Lung microvascular endothelial cell (primary cell): ENCODE measurements at places on chromosomes 3 and 15. TPM values are rescaled to one million over a fixed set of nuclear protein-coding genes. Genes with fewer than 3 reads are reported as not detected.

FRMD4B gene
- 36.6 and 73.2 TPM in 2 replicates for total RNA-seq

GATA2 gene
- 7.8 and 11.3 TPM in 2 replicates for total RNA-seq

GRCh38 chr3:151553888-151554287, 93.0 kb upstream of the IGSF10 start:
- DNase-seq: no peak

GRCh38 chr3:128846486-128846891, 32.9 kb upstream of the ACAD9 start:
- DNase-seq: no peak

DNA sequence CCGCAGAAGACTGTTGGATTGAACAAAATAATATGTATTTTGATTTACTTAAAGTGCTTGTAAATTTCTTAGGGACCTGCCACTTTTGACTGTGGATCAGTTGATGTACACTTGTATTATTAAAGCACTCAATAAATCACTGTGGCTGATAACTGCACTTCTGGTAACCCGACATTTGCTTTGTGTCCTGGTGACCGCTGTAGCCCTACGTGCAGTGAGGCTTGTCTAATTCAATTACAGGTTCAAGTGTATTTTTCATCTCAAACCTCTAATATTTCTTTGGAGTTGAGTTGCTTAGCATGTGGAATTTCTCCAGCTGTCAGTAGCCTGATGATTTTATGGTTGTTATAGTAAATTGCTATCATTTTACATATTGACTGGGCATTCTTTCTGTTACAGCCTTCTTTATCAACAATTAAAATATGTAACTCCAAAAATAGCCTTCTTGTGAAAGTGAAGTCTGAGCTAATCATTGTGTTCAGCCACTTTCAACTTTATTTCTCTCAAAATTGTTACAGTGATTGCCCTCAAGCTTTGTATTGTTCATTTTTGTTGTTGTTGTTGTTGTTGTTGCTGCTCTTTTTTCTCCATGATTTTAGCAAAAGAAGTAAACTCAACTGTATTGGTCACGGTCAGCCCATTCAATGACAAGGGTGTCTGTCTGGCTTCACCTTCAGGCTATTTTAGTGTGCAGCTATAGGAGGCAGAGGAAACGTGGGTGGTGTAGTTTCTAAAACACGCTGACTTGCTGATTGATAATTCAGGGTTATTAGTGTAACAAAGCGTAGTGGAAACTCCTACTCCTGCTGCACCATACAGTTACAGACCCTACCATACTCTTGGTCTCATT, 215.1 kb upstream of the UBE2E1 start:
- DNase-seq: no peak

GRCh38 chr3:94734206-94734605, 671.3 kb downstream of the NSUN3 start:
- no peak for DNase-seq

DNA sequence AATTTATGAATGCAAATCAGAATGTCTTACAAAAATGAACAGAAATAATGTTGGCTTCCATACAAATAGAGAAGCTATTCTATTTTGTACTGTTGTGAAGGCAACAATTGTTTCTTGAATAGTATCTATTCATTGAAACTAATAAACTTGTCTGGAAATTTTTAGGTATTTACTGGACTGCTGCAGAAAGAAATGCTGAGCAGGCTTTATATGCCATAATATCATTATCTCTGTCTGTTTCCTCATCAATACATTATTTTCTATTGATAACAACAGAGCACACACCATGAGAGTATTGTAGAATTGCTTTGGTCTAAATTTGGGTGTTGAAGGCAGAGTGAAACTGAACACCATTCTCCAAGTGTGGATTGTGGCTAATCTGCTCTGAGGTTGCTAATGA, 216.5 kb upstream of the CGNL1 start:
- no peak for DNase-seq

DNA sequence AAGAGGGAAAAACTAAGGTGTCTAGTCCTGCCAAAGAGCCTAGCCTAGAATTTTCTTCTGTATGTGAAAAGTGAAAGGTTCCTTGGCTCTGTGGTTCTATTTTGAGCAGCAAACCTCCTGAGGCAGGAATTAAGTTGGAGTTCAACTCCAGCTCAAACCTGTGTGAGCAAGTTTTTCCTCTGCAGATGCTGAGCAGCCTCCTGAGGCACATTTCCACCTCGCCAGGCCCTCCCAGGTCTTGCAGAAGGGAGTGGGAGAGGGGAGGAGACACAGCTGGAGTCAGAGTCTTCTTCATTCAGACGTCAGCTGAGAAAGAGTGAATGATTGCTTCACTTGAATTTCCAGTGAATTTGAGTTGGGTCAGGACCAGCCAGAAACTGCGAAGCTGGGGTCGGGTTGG, 69.5 kb upstream of the ETV5 start:
- no peak for DNase-seq

GRCh38 chr3:72114773-72115172, 329.8 kb upstream of the PROK2 start:
- no peak for DNase-seq

- DNase-seq: no peak
Measured at GRCh38 chr3:122940628-122941086, 86.9 kb downstream of the SEMA5B start.

DNA sequence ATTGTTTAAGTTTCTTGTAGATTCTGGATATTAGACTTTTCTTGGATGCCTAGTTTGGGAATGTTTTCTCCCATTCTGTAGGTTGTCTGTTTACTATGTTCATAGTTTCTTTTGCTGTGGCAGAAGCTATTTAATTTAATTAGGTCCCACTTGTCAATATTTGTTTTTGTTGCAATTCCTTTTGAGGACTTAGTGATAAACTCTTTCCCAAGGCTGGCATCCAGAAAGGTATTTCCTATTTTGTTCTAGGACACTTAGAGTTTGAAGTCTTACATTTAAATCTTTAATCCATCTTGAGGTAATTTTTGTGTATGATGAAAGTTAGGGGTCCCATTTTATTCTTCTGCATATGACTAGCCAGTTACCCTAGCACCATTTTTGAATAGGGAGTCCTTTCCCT, 54.9 kb downstream of the MME start:
- DNase-seq: no peak

GRCh38 chr15:60035344-60035743, 31.2 kb downstream of the FOXB1 start:
- no peak for DNase-seq
